ENCODE measurements at places on chromosomes 7 and 10. TPM values are rescaled to one million over a fixed set of nuclear protein-coding genes. Genes with fewer than 3 reads are reported as not detected.

The CYP3A5 gene
- total RNA-seq: not detected

The C10orf95 gene
- not detected for total RNA-seq

The IFIT1B gene
- not detected for total RNA-seq

The IFIT2 gene
- 4.2 TPM for total RNA-seq

The MYH16 gene
- total RNA-seq: not detected

The PON1 gene
- not detected for total RNA-seq

The TUBAL3 gene
- total RNA-seq: not detected

The VENTX gene
- 0.54 TPM for total RNA-seq

The CLDN12 gene
- total RNA-seq: 34.1 TPM

The RAB19 gene
- total RNA-seq: not detected

The BAIAP2L1 gene
- 1.6 TPM for total RNA-seq

The ATOH7 gene
- not detected for total RNA-seq

The ELOVL3 gene
- not detected for total RNA-seq

The NEUROD6 gene
- total RNA-seq: not detected

The LLCFC1 gene
- not detected for total RNA-seq

The VAX1 gene
- total RNA-seq: not detected

The ALOX5 gene
- total RNA-seq: 7.3 TPM

The PIK3AP1 gene
- 7.6 TPM for total RNA-seq

The KLF14 gene
- 0.08 TPM for total RNA-seq

The VGF gene
- not detected for total RNA-seq

The PKD2L1 gene
- total RNA-seq: not detected
